ENCODE measurements at places on chromosomes 6 and 20.

- DNase-seq, result no peak
These were observed 66.3 kb downstream of the ATXN1 start for GRCh38 chr6:16694781-16695578.

- DNase-seq, result no peak
These were observed 21.8 kb downstream of the HLA-E start for GRCh38 chr6:30511169-30511546.

GRCh38 chr6:167807756-167808155, 19.0 kb upstream of the AFDN start:
- no peak for DNase-seq

GRCh38 chr6:133424359-133424758, 183.2 kb downstream of the EYA4 start:
- no peak for DNase-seq

GRCh38 chr6:111522393-111523020, 39.5 kb upstream of the REV3L start:
- no peak for DNase-seq

- no peak for DNase-seq
These were observed 14.0 kb downstream of the HDDC2 start for GRCh38 chr6:125287718-125288117.

DNA sequence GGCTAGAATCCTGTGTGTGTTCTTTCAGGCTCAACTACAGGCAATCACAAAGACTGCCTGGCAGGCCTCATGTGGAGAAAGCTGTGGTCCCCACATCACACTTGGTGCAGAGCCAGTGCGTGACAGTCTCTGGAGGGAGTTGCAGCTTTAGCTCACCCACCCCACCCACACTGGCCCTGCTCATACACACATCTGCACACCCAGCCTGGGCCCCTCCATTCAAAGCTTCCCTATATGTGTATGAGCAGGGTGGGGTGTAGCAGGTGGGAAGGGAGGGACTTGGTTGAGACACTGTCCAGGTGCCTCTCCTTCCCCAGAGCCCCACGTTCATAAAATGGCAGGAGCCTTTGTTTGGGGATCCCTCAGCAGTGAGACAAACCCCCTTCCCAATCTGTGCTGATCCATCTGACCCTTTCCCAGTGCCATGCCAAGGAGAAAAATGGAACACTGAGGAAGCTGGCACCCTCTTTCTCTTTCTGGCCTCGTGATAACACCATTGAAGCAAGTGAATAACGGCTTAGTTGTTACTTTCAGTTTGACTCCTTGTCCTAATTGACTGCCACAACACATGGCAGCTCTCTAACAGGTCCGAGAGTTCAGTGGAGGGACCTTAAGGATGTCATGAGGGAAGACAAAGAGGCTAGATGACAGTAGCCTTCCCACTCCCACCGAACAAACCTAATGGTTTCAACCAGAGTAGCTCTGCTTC, 53.8 kb upstream of the NRSN1 start:
- DNase-seq, result no peak

DNA sequence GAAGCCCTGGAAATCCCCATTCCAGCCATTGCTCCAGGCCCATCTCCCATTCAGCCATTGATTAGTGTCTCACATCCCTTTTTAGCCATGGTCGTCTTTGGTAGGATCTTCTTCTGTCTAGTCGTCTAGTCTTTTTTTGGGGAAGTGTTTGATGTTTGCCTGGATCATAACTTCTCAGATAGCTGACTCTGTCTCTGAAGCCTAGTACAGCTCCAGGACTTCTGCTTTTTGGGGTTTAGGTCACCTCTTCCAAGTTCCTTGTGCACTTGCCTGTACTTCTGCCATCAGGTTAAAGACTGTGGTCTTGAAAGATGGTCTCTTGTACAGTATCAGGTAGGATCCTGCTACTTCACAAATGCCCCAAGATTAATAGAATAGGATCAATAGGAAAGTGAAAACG, 553.5 kb downstream of the PKHD1 start:
- no peak for DNase-seq

- DNase-seq, result no peak
These were observed 46.3 kb upstream of the CDH4 start for GRCh38 chr20:61205769-61206168.

- no peak for DNase-seq
These were observed 54.3 kb downstream of the PDE7B start for GRCh38 chr6:135905604-135906300.

DNA sequence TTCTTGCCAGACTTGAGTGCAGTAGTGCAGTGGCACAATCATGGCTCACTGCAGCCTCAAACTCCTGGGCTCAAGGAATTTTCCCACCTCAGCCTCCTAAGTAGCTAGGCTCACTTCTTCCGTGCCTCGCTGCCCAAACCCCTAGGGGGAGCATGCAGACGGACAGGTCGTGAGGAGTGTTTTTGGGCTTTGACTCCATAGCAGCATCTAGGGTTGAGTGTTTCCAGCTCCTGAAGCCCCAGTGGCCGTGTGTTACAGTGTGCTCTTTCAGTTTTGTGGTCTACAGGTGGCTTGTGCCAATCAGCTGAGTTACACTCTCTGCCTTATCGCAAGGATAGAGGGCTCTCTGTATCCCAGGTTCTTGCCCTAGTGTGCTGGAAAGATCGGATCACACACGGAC, 33.4 kb downstream of the NCOA3 start:
- no peak for DNase-seq

GRCh38 chr20:24615353-24615752, 145.9 kb downstream of the SYNDIG1 start:
- no peak for DNase-seq

- no peak for DNase-seq
These were observed 50.2 kb downstream of the TBC1D7 start for GRCh38 chr6:13278164-13278563.

- DNase-seq, result no peak
These were observed 236.6 kb downstream of the ARID1B start for GRCh38 chr6:157013649-157014304.

DNA sequence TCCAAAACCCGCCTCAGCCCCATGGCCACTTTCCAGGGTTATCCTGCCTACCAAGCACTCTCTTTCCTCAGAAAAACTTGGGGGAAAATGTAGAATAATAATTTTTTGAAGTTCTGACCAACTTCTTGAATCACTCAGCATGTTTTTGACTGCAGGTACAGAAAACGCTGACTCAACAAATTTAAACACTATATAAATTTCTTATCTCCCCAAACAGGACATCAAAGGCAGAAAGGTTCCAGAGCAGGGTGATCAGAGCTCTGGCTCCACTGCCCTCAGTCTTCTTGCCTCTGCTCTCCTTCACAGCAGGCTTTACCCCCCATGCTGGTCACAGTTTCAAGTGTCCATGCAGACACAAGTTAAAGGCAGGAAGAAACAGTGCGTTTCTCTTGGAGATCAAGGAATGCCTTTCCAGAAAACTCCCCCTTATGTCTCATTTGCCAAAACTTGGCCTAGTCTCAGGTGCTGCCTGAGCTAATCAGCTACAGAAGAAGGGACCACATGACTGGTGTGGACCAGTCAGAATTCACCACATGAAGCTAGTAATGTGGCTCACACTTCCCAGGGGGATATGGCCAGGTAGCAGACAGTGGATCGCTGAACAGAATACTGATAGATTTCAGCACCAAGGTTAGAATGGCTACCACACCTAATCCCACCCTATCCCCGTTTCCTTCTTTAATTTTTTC, 24.4 kb upstream of the SLC17A3 start:
- DNase-seq, result no peak

DNA sequence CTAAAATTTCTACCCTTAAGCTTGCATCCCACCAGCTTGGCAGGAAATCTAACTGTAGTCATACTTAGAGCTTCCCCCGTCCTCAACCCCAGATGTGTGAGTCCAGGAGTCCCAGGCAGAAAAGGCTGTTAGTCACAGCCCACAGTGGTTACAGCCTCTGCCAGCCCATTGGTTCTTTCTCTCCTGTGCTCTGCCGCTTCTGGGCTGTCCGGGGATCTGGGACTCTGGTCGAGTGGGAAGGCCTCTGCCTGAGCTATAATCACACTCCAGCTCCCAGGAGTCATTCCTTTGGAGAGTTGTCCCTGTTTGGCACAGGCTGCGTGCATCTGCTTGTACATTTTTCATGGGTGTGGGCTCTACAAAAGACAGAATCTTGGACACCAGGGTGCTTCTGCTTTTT, 45.6 kb upstream of the FYN start:
- DNase-seq, result no peak

- no peak for DNase-seq
These were observed 22.9 kb upstream of the TBC1D7 start for GRCh38 chr6:13351271-13351670.

DNA sequence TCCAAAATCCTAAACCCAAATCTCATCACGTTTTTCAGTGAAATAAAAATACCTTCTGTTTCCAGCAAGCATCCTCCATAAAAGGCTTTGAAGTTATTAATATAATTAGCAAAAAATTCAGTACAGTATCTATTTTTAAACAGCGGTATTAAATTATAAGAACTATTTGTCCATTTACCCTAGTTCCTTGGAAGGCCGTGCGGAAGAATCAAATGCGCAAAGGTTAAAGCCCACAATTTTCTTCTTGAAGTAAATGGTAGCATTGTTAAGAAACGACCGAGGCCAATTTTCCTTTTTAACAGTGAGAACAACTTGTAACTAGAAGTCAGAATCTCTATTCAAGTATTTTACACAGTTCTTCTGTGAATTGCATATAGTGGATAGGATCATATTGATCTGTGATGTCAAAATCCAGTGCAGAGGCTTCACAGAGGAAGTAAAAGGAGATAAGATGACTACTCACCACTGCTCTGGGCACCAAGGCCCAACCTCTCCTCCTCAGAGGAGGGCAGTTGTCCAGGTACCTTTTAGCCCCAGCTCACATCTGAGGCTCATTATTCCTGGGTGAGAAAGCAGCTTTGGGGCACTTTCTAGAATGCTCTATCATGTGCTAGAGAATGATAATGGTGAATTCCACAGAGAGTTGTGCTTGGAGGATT, 36.3 kb downstream of the TNFAIP3 start:
- no peak for DNase-seq

- DNase-seq, result no peak
These were observed 52.0 kb downstream of the MYLIP start for GRCh38 chr6:16180696-16181438.

DNA sequence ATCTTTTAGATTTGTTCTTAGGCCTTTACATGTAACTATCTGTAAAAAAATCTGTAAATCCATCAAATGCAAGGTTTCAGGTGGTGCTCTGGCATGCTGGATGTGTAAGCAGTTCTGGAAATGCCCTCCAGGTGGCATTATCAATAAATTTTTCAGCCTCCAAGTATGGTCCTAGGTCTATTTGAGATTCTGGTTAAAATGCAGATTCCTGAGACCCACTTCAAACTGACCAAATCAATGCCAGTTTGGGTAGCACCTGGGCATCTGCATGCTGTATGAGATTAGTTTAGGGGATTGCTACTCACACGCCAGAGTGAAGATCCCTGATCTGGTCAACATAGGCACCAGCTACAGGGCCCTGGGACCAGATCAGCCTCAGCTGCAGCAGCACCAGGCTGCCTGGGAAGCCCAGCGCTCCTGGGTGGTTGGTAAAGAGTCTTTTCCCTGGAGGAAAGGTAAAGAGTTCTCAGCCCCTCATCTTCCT, 507.3 kb upstream of the CITED2 start:
- no peak for DNase-seq
